Amniotic epithelial cell (primary cell): ENCODE measurements at places on chromosomes 4 and X.

GRCh38 chrX:29488919-29489318 lies 726.4 kb upstream of the MAGEB2 start:
- no peak for DNase-seq

GRCh38 chr4:153292897-153293741 lies 51.4 kb upstream of the MND1 start:
- DNase-seq = no peak

DNA sequence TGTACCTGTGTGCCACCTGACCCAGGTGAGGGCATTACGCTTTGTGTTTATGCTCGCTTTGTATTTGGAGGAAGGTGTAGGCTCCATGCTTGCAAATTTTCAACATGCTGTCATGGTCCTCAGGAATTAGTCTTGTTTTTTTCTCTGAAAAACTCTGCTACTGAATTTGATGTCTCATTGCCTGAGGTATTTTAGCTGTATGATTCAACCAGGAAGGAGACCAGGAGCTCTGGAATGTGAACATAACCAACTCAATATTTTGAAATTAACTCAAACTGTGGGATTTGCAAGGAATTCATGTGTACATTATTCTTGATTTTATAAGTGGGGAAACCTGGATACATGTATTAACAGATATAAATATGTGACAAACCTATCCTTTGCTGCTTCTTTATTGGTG lies 134.1 kb downstream of the SLC4A4 start:
- DNase-seq = peak; percentile 84

DNA sequence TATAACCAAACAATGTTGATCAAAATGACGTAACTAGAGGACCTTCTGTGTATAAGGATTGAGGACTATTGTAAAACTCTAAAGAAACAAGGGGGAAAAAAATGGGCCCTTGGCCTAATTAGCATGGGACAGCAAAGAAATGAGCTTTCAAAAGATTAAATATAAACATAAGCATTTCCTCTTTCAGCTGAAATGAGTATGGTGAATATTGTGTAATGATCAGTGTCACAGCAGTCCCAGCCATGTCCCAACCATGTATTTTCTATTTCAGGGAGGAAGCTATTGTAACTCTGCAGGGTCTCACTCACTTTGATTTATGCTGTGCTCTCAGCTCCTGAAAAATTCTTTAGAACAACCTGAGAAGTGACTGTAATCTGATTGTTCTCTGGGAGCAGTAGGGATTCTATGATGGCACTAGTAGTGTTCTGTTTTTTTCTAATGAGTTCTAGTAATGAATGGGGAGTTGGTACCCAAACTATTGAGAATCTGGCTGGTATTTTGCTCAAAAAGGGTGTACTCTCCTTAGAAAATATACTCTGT lies 25.8 kb downstream of the ANXA10 start:
- no peak for DNase-seq

- peak; percentile 66 for DNase-seq
Observed at GRCh38 chrX:47156611-47157520, 11.8 kb downstream of the RBM10 start.

- no peak for DNase-seq
Observed at GRCh38 chr4:145776208-145776607, 96.3 kb downstream of the C4orf51 start.

DNA sequence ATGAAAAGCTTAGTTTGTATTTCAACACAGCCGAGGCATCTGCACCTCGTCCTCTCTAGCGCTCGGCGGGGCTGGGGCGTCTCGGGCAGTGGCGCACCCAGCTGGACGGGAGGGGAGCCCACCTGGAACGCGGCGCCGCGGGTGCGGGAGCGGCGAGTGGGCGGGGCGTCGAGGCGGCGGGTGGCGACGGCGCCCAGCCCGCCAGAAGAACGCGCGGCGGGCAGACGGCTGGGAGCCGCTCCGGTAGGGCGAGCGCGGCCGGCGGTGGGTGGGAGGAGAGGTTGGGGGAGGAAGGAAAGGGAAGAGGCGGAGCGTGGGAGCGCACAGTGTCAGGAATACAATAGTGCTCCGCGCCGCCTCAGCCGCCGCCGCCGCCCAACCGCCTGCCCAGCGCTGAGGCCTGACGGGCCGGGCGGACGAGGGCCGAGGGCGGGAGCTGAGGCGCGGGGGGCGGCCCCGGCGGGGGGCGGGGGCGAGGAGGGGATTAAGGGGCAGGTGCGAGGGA lies at the start of gene JADE3:
Gene JADE3 (plus strand): TSS at position 324 of the 505 bp plus-strand sequence. CDS start 72,474 bp downstream, outside the sequence.
- DNase-seq = peak; percentile 75
